Epithelial cell of alveolus of lung (primary cell): ENCODE measurements at places on chromosomes 5 and 9. TPM values are rescaled to one million over a fixed set of nuclear protein-coding genes. Genes with fewer than 3 reads are reported as not detected.

Gene PTPRD
- total RNA-seq, result 4.8 and 65.2 TPM in 2 replicates

Gene HCN1
- not detected in 2 replicates for total RNA-seq

Gene IQGAP2
- total RNA-seq, result 0.26 and 1.4 TPM in 2 replicates

Gene CATSPER3
- not detected in 2 replicates for total RNA-seq
